Mesothelial cell of epicardium (in vitro differentiated cells): ENCODE measurements at places on chromosomes 1 and 21.

GRCh38 chr1:56525489-56526041, 53.8 kb downstream of the PLPP3 start:
- DNase-seq: no peak

DNA sequence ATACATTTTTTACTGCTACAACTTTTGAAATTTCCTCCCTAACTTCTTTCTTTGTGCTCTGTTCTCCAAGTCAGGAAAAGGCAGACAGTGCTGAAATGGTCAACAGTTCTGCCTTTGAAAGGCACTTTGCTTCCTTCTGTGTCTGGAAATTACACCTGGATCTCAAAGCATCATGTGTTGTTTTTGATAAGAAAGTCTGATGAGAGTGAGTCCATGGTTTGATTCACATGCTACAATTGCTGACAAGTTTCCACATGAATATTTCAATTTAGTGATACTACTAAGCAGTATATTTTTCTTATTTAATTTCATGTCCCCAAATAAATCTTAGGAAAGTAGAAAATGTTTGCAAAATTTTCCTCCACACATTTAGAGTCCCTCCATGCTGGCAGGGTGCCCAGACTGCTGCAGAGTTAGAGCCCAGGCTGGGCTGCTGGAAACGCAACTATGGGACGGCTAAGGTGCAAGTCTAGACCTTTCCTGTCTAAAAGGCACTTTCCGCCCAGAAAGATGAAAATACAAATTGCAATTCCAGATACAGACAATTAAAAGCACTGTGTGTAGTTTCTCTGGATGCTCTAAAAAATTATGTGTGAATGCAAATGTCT, 96.6 kb upstream of the RUNX1 start:
- DNase-seq: peak; percentile 58

DNA sequence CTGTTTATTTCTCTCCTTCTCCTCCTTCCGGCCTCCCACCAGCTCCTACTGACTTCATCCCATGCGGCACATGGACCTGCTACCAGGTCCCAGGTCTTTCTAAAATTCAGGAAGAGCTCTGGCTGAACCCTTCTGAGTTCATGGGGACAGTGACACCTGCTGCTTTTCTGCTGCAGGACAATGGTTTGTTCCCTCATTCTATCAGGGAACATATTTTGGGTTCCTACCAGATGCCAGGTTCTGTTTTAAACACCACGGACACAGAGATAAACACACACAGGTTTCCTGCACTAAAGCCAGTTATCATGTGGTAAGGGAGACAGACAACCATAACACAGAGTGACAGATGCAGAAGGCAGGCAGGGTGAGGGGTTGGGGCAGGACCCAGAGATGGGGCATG, 114.0 kb upstream of the RAB4A start:
- no peak for DNase-seq

- DNase-seq: no peak
These were observed 16.5 kb upstream of the ATP6V1G3 start for GRCh38 chr1:198556971-198557370.

DNA sequence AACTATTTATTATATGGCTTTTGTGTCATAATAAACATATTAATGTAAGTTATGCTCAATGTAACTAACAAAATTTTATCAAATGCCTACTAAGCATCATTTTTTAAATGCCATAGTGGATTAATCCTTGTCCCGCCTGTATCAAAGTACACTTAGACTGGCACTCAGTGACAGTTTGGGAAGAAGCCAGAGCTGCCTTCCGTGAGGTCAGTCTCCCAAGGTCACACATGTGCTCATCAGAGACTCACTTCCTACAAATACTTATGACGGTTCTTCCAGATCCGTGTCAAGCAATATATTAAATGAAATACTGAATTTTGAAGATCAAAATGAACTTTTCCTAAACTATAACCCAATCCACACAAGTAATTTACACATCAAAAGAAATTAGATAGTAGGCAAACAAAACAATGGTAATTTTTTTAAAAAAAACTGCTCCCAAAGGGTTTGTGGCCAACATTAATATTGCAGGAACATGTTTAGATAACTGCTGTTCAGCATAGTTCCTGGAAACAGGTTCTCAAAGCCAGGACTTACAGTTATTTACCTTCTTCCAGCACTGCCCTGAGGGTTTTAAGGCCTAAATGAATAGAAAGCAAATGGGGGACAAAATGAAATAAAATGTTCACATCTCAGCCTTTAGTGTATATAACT, 27.2 kb downstream of the WLS start:
- no peak for DNase-seq

DNA sequence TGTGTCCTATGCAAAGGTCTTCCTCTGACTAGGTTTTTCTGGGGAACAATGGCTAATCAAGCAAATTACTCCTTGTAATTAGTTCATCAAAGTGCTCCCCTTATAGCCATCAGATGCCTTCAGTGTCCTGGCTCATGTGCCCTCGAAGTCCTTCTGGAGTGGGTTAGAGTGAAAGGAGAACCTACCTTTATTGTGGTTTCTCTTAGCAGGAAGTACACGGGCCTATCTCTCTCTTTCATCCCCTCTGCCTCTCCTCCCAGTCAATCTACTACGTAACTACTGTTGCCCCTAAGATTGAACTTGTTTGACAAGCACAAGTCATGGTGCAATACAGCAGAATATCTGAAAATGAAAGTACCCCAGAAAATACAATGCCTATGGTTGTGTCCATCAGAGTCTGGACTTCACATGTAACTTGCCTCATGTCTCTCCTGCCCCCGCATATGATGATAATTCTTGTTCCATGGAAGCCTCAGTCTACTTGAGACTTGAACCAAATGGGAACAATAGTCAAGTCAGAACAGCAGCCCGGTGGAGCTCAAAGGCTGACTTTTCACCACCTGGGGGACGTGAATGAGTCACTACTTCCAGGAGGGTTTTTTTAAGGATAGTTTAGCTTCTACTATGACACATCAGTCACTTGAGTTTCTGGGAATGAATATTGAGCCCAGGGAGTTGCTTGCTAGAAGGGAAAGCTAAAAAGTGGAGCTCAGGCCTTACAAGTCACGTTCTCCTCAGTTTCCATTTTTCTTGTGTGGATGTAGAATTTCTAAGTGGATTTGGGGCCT, 243.6 kb downstream of the TNR start:
- no peak for DNase-seq

GRCh38 chr1:185693654-185694053, 40.5 kb upstream of the HMCN1 start:
- no peak for DNase-seq

DNA sequence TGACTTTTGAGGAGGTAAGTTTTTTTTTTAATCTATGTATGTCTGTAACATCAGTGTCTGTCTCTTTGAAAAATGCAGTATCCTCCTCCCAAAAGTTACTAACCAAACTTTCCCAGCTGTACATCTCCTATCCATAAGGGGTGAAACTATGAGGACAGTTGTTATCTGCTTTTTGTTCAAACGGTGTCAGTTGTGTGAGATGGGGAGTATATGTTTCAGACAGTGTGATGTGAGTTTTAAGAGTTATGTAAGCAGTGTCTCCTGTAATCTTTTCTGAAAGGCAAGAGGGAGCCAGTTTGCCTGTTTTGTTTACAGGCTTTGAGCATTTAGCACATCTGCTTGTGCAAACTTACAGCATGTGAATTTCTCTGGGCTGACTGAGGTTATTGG, 34.8 kb upstream of the CACYBP start:
- no peak for DNase-seq

- no peak for DNase-seq
These were observed 150.8 kb downstream of the MAST2 start for GRCh38 chr1:45953934-45954847.
